Stimulated activated CD8-positive, alpha-beta memory T cell treated with anti-CD3 and anti-CD28 coated beads, Interleukin-4, amount 100 ng/mL, for 4 hours (primary cell): ENCODE measurements at places on chromosomes 1 and 21.

GRCh38 chr1:102897557-102897956, 210.8 kb downstream of the COL11A1 start:
- no peak for DNase-seq

GRCh38 chr21:25573409-25574206, 33.7 kb downstream of the MRPL39 start:
- no peak for DNase-seq

- DNase-seq: no peak
These were observed 92.4 kb downstream of the NTPCR start for GRCh38 chr1:233042834-233043233.

GRCh38 chr21:27110956-27111355, 144.1 kb upstream of the ADAMTS5 start:
- DNase-seq: no peak

- DNase-seq: no peak
These were observed 45.3 kb downstream of the MAST2 start for GRCh38 chr1:45848714-45849113.

GRCh38 chr1:214475746-214476145, 75.7 kb downstream of the PTPN14 start:
- DNase-seq: no peak

GRCh38 chr1:53838654-53838974, 518 bp upstream of the NDC1 start:
- no peak for DNase-seq

GRCh38 chr21:14870853-14871149, 194.0 kb downstream of the NRIP1 start:
- no peak for DNase-seq

DNA sequence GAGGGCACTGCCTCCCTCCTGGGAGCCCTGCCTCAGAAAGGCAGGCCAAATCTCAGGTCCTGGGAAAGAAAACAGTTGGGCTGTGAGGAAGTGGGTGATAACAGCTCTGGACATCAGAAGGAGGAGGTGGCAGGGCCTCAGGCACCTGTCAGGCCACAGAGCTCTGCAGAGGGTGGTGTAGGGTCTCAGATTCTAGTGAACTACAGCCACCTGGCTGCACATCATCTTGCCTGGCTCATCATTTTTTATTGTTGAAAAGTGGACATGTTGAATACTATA, 15.3 kb upstream of the ZNF678 start:
- DNase-seq: no peak

GRCh38 chr1:223732993-223733798, 20.9 kb downstream of the CAPN2 start:
- DNase-seq: no peak

- DNase-seq: no peak
These were observed 144.5 kb downstream of the SLC45A1 start for GRCh38 chr1:8462371-8462892.

- no peak for DNase-seq
These were observed 1.3 kb downstream of the LY9 start for GRCh38 chr1:160797271-160797709.

- no peak for DNase-seq
These were observed 1.9 kb downstream of the ZBTB7B start for GRCh38 chr1:155004352-155005075.

GRCh38 chr1:154955718-154956543, at the start of gene PBXIP1:
Gene PBXIP1 (minus strand): TSS chr1:154956099. CDS start chr1:154953721, 2,378 bp downstream.
- peak; percentile 62 for DNase-seq

- no peak for DNase-seq
These were observed 14.0 kb upstream of the GSTM4 start for GRCh38 chr1:109641861-109642260.

DNA sequence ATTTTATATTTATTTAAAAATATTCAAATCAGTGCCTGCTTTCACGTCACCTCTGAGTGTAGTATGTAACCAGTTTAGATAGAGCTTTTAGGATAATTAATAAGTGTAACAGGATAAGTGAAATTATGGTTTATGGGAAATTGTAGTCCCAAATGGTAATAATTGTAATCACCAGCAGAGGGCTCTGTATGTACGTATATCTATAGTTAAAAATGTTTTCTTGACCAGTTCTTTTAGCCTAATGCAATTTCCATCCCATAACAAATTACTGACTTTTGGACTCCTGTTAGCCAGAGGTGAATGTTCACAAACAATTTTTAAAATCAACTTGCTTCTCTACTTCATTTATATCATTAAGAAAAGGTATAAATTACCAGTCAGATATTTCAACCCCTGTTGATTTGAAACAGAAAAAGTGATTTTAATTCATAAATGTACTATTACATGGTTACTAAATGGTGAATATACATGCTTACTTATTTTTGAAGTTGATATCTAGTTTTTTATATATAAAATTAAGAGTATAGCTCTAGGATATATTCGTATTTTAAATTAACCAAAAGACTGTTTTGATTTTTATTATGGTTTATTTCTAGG, 25.3 kb downstream of the SLC30A7 start:
- DNase-seq: no peak

GRCh38 chr1:201219481-201220387, 29.1 kb downstream of the IGFN1 start:
- no peak for DNase-seq

DNA sequence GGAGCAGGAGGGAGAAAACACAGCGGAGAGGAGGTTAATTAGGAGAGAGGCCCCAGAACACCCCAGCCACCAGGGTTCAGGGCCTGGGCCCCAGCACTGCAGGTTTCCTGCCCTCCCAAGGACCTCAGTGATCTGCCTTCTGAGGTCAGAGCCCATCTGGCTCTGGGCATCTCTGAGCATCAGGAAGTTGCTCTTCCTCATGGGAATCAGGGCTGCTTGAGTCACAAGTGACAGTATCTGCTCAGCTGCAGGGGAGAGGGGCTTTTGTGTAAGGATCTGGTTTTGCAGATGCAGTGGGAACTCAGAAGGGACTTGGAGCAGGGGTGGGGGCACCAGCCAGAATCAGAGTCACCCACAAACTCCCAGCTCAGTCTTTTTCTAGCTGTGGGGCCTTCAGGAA, 472.1 kb downstream of the PTPRU start:
- no peak for DNase-seq

DNA sequence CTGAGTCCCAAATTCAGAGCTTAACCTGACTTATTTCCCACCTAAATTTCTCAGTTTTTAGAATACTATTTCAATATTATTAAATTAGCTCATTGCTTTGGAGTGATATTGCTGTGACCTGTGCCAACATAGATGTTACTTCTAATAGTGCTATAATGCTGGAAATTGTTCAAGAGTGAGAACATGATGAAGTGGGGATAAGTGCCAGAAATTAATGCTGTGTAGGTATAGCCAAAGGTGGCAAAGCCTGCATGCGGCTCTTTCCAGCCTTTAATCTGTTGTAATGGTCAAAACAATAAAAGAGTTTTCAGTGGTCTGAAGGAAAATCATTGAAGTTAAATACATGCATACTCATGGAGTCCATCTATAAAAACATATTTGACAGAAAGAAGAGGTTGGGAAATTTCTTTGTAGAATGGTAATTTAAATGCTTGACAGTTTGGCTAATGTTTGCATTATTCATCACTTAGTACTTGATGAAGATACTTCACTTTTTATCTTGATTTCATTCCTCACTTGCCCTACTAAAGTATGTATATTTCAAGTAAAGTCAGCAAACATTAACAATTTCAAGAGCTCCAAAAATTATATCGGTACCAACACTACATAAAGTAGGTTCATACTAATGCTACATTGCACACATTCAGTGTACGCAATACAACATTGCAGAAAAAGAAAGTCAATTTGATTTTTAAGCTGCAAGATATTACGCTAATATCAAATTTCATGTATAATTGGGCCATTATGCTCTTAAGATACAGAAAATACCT, 82.1 kb downstream of the OLFM3 start:
- no peak for DNase-seq

GRCh38 chr1:228207381-228207810, 448 bp upstream of the OBSCN start:
- DNase-seq: no peak
